Right renal cortex interstitium (tissue), 3 donors: ENCODE measurements at places on chromosomes 11 and 22.

DNA sequence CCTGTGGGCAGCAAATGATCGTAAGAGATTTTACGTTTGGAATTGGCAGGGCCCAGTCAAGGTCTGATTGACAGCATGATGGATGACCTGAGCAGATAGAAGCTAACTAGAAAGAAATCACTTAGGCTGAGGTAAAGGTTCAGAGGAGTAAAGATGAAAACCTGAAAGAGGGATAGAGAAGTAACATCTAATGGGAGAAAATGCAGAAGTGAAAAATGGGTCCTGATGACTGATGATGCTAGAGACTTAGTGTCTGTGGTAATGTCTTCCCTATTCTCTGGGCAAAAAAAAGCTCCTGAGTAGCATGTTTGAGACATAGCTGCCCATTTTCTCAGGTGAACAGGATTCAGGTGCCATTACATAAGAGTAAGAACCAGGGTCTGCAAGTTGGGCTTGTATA, 628.8 kb upstream of the ANO5 start:
- DNase-seq: no peak

DNA sequence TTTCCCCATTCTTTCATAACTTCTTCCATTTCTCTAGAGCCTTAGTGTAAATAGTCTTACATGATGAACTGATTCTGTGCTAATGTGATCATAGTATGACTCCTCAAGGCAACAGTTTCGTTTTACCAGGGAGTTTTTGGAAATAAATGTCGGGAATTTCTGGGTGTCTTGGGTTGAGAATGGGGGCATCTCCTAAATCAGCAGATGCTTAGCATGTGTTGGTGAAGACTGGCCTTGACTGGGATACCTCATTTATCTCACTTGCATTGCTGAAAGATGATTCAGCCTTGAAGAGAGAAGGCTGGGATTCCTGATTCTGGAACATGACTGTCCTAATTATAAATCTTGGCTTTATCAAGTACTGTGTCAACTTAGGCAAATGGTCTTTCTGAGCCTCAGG, 115.7 kb upstream of the C11orf87 start:
- DNase-seq: no peak

GRCh38 chr11:112226831-112227401, 688 bp downstream of the PTS start:
- DNase-seq: peak; percentile 43

DNA sequence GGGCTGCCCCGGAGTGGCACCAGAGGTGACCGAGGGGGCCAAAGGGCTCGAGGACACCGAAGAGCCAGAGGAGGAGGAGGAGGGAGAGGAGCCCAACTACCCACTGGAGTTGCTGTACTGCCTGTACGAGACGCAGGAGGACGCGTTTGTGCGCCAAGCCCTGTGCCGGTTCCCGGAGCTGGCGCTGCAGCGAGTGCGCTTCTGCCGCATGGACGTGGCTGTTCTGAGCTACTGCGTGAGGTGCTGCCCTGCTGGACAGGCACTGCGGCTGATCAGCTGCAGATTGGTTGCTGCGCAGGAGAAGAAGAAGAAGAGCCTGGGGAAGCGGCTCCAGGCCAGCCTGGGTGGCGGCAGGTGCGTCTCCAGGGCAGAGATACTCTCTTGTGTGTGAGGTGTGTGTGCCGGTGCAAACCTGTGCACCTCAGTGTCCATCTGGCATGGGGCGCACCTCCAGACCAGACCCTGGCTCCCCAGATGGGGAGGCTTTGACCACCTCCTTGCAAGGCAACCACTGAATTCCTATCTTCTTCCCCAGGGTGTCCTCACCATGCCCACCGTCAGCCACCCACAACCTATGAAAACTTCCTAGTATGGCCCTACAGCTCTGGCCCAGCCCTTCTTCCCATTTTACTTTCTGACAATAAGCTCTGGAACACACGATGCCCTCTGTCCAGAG, 3.4 kb downstream of the NLRP6 start:
- no peak for DNase-seq

DNA sequence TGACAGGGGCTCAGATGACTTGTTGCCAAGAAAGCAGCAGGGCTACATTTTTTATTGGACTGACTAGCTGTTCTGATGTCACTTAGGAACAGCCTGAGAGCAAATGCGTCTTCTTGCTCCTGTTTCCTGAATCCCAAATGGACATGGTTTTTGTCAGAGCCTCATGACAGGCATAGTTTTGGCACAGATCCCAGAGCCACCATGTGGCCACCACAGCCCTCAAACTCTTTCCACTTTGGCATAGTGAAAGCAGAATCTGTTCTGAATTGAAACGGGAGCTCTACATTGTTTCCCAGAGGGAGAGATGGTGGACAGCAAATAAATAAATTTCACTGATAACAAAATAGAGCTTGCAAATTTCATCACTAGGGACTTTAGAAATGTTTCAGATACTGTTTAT, 222.2 kb downstream of the C11orf87 start:
- no peak for DNase-seq

- no peak for DNase-seq
These were observed 569.9 kb downstream of the LUZP2 start for GRCh38 chr11:25066706-25067105.

DNA sequence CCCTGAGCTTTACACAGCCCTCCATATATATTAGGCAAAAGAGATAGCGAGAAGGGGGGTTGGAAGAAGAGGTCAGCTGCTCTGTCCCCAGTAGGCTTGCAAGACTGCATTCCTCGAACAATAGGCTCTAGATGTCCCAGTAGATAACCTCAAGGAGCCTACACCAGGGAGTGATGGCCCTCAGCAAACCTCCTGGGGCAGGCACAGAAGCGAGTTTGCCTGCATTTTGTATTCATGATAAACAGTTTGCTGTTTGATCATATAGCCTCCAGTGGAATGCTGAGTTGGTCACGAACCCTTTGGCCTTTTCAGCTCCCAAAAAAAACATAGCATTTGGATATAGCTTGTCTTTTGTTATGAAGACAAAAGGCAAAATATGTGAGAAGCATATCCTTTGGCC, 95.1 kb upstream of the GRAMD1B start:
- no peak for DNase-seq

GRCh38 chr11:116226731-116227130, 546.1 kb downstream of the BUD13 start:
- DNase-seq: no peak

- no peak for DNase-seq
These were observed 1.7 kb upstream of the XBP1 start for GRCh38 chr22:28801845-28802594.

DNA sequence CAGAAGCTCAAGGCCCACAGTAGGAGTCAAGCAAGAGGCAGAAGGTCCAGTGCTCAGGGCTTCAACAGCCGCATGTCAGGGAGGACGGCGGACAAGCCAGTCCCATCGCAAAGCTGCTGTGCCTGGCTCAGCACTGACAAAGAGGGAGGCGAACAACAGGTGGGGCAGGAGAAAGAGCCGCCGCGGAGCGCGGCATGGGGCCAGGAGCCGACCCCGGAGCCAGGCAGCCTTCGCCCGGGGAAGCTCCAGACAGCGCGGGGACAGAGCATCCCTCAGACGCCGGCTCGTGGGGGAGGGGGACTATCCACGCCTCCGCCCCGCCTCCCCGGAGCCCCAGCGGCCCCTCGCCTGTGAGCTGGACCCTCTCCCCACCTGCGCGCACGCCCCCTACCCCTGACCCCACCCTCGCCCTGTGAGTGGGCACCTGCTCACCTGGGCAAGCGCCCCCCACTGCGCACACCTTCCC, 369 bp downstream of the DHCR7 start:
- no peak for DNase-seq
